Mucosa of gallbladder (tissue), 1 donor: ENCODE measurements at places on chromosomes 3 and 15.

GRCh38 chr15:25805031-25805430, 58.1 kb downstream of the ATP10A start:
- no peak for DNase-seq

GRCh38 chr3:168939651-168940238, 723.8 kb downstream of the MECOM start:
- no peak for DNase-seq

DNA sequence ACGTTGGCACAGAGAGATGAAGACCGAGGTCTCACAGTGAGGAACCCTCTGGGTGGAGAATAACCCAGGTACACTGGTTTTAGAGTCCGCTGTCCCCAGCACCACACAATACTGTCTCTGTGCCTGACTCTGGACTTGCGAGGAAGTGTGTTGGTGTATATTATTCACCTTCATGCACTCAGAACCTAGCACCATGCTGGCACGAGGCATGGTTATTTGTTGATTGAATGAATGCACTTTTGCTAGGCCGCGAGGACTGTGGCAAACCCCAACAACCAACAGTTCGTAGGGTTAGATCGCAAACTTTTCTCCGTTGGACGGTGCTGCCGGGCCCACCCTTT, 484 bp upstream of the C3orf52 start:
- DNase-seq, result no peak

DNA sequence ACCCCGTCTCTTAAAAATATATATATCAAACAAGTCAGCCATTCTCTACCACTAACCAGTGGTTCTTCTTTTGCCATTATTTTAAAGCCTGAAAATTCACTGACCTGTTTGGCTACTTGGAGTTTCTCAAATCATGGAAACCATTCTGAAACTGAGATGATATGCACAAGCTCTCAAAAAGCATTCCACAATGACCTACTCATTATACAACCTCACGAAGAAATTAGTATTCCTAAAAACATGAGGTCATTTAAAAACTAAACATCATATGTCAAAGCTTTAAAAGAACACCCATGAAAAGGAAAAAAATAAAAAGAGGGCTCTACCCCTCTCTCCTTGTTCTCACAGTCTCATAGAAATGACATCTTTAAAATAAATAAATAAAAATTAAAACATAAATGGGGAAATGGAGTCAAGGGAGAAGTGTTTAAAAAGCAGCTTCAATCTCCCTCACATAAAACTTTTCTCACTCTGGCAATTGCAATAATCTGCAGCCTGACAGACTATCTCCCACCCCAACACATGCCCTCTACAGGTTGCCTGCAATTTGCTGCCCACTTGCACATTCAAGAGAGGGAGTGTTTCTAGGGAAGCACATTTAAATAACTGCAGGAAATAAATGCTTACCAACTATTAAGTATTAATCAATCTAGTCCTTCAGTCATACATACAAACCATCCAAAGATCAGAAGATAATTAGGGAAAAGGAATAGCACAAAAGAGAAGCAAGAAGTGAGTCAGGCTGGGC, 73.3 kb downstream of the TRANK1 start:
- DNase-seq, result no peak

GRCh38 chr15:96171853-96172296, 158.6 kb upstream of the NR2F2 start:
- no peak for DNase-seq
